ENCODE measurements at places on chromosomes 12 and 14. TPM values are rescaled to one million over a fixed set of nuclear protein-coding genes. Genes with fewer than 3 reads are reported as not detected.

Gene MYRFL
- not detected for total RNA-seq

Gene CYP27B1
- total RNA-seq = 0.81 TPM

Gene ZNF10
- total RNA-seq = 13.9 TPM

DNA sequence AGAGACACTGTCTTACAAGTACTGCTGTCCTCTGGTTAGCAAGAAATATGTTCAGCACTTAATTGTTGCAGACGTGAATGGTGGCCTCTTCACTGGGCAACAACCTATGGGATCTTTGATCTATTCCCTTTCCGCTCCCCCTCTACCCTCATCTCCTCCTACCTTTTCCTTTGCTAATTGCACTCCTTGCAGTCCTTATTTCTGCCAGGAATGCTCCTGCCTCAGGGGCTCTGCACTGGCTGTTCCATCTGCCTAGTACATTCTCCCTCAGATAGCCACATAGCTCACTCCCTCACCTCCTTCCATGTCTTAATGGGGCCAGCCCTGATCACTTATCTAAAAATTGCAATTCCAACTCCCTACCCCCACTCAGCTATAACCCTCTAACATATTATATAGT is 4.5 kb upstream of the NFYB start:
- no peak for DNase-seq
- H3K27me3 ChIP-seq = no peaks in the 10 kb centered on the region
- H3K4me3 ChIP-seq = no peak overlapping the region

DNA sequence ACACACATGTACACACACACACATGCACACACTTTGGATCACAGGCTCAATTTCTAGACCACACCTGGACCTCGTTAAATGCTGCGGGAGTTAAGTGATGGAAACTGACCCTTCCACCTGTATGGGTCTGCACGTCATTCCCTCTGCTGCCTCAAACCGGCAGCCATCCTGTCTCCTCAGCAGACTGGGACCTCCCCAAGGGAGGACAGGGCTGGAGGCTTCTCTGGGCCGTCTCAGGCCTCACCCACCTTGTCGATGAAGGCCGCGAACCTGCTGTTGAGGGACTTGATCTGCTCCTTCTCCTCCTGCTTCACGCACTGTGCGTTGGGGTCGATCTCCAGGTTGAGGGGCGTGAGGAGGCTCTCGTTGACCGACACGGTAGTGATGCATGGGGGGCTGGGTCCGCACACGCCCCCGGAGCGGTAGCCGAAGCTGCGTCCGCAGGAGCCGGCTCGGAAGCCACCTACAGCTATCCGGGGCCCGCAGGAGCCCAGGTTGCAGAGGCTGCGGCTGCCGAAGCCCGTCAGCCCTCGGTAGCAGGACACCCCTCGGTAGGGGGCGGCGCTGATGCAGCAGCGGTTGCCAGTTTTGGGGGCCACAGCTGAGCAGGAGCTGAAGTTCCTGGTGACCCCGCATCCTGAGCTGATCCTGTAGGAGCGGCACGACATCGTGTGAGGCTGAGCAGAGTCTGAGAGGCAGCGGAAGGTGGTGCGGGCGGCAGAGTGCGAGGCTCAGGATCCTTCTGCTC is at the start of gene KRT85:
TSS of gene KRT85 (minus strand) at position 744 of the 748 bp plus-strand sequence. CDS start at position 668, 76 bp downstream.
- H3K36me3 ChIP-seq = no peaks in the 10 kb centered on the region
- H3K4me3 ChIP-seq = no peak within 1 kb of the TSS
- H3K4me1 ChIP-seq = peaks cover 10% of the 10 kb centered on the region
- no peak for DNase-seq
- H3K27ac ChIP-seq = no peak within 1 kb of the TSS

GRCh38 chr14:62209287-62209899 is 447.2 kb downstream of the SNAPC1 start:
- no peaks in the 10 kb centered on the region for H3K36me3 ChIP-seq
- DNase-seq = no peak
- no peak overlapping the region for H3K4me3 ChIP-seq
- no peak overlapping the region for H3K27ac ChIP-seq

DNA sequence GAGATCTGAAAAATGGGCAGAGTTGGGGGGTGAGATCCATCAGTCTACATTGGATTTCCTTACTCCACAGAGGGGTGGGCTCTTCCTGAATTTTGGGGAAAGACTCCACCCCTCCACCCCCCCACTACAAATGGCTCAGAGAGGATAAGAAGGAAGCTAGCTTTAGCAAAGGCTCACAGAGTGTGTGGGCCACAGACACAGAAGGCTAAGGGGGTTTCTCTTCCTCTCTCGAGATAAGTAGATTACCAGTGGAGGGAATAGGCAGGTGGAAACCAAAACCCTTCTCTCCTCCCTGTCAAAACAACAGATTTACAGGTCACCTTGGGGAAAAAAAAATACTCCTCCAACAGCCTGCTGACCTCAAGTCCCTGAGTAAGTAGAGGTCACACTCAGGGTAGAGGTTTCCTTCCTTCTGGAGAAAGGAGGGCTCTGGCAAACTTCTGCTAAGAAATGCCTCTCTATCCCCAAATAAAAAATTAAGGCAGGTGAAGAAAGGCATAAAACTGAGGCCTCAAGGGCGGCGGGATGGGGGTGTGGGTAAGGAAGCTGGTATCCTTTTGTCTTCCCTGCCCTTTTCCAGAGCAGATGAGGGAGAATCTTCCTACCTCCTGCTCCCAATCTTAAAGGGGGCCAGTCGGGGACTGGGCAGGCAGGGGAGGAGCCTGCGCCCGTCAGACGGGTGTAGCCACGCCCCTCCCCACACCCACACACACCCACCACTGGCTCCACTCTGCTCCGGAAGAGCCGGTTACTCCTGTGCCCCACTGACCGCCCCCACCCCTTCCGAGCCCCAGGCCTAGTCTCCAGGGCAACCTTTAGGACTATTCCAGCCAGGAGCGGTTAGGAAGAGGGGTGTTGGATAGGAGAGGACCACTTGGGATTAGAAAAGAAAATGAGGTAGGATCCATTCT is 1.9 kb upstream of the BAZ2A start:
- H3K4me3 ChIP-seq = peak overlapping the region; percentile 81
- no peaks in the 10 kb centered on the region for H3K36me3 ChIP-seq
- peak; percentile 9 for DNase-seq

DNA sequence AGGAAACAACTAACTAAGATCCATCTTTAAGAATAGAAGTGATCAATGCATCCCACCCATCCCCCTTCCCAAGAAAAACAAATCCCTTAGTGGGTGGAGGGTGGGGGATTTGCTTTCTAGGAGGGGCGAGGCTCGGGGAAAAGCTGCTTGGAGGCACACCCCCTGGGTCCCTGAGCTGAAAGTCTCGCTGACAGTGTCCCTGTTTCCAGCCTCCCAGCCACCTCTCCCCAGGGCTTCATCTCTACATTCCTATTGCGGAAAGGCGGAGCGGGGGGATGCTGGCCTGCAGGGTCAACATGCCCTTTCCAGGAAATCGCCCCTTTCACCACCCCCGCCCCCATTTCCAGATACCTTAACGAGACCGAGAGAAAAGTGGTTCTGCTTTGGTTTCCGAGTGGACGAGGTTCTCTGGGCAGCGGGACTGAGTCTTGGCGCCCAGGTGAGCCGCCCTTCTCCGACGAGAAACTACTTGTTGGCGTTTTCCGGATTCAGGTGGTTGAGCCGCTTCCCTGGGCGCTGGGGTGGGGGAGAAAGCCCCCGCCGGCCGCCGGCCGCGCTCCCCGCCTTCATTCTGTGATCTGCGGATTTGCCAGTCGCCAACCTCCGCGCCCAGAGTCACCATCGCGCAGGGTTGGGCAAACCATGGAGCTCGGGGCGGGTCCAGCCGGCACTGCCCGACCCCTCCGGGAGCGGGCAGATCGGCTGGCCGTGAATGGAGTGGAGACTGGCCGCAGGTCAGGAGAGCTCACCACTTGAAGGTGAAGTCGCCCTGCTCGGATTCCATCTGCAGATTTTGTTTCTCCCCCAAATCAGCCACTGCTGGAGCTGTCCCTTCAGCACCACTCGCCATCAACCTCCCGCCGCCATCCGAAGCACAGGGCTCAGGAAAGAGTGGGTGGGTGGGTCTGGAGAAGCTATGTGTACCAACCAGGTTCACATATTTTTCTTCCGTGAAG is 505 bp downstream of the KCNC2 start:
- peaks cover 6% of the 10 kb centered on the region for H3K27me3 ChIP-seq
- no peaks in the 10 kb centered on the region for H3K36me3 ChIP-seq
- no peak for DNase-seq
- H3K4me3 ChIP-seq = peak overlapping the region; percentile 15

GRCh38 chr14:28542040-28542439 is 224.5 kb upstream of the FOXG1 start:
- no peak overlapping the region for H3K27ac ChIP-seq
- H3K4me3 ChIP-seq = no peak overlapping the region
- DNase-seq = no peak

DNA sequence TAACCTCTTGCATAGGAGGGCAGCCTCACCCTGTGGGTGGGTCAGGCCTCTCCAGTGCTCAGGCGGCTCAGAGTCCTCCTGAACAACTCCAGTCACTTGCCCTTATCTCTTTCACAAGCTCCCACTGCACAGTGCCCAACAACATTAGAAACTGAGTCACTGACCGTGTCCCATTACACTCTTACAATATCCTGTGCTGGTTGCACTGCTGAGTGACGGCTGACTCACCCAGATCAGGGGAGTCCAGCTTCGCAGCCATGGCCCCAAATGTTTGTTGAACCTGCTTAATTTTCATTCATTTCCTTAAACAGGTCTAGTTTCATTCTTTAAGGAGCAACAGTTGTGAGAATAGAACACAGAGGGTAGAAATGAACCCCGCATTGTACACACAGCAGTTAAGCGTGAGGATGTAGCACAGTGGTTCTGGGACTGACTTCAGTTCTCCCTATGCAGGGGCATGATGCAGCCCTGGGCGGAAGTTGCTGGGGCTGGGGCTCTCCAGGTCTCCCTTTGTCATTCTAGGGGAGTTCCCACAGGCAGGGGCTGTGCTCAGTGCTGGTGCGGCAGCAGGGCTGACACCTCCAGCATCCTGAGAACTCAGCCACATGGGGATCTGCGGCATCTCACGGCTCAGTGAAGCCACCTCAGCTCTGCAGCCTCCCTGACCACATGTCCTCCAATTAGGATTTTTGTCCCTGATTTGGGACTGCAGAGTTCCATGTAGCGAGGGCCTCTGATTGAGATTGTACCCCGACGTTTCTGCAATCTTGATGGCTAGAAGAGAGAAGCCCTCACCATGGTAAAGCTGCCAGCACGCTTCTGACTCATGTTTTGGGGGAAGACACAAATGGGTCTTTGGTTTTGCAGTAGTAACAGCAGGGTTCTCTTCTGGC is 16.1 kb downstream of the GPR68 start:
- H3K4me1 ChIP-seq = no peaks in the 10 kb centered on the region
- H3K36me3 ChIP-seq = no peaks in the 10 kb centered on the region
- H3K4me3 ChIP-seq = no peak overlapping the region
- H3K27me3 ChIP-seq = no peaks in the 10 kb centered on the region

DNA sequence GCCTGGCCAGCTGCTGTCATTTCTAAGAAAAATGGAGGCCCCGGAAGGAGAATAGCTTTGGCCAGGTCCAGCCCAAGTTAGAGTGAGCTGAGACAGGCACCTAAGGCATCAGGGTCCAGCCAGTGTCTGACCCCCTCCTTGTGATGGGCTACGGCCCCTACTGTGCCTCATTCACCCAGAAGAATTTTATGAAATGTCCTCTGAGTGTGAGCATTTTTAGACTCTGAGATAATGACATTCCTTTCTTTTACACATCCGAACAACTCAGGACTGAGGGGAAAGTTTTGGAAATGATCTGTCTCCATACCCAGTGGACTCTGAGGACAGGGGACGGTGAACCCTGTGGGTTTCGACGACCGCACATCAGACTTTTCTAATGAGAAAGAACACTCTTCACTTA is 50.4 kb downstream of the SLC24A4 start:
- no peak for DNase-seq
- no peak overlapping the region for H3K27ac ChIP-seq
- no peaks in the 10 kb centered on the region for H3K36me3 ChIP-seq
- H3K4me1 ChIP-seq = no peaks in the 10 kb centered on the region
- no peak overlapping the region for H3K4me3 ChIP-seq

DNA sequence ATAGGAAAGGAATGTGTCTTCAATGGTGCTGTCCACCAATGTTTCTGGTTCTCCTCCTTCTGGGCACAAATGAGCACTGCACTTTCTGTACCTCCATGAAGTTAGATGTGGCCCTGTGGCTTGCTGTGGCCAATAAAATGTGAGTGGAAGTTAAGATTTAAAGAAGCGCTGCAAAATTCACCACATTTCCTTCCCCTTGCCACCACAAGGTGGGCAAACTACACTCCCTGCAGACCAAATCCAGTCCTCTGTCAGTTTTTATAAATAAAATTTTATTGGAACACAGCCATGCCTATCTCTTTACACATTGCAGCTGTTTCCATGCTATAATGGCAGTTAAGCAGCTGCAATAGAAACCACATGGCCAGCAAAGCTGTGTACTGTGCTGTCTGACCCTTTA is 141.4 kb upstream of the TMPO start:
- no peaks in the 10 kb centered on the region for H3K27me3 ChIP-seq
- no peak for DNase-seq
- no peak overlapping the region for H3K4me3 ChIP-seq
- no peak overlapping the region for H3K27ac ChIP-seq
- H3K36me3 ChIP-seq = no peaks in the 10 kb centered on the region

- H3K4me1 ChIP-seq = no peaks in the 10 kb centered on the region
- H3K27ac ChIP-seq = no peak overlapping the region
- no peak overlapping the region for H3K4me3 ChIP-seq
- H3K36me3 ChIP-seq = no peaks in the 10 kb centered on the region
These were observed 284.7 kb upstream of the DDHD1 start for GRCh38 chr14:53437858-53438257.

DNA sequence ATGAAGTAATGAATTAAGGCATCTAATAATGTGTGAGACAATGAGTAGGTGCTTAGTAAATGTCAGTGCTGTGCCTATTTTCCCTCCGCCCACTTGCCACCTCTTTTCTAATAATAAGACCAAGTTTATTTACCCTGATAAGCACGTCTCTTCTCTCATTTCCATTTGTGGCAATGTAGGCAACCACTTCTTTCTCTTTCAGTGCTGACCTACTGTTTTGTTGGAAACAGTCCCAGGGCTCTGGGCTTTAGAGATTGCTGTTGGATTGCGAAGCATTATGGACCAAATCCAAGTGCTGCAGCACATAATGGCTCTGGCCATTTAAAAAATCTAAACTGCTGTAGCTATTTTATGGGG is 141.3 kb upstream of the PLEKHG7 start:
- H3K4me1 ChIP-seq = peaks cover 14% of the 10 kb centered on the region
- peak overlapping the region; percentile 15 for H3K4me3 ChIP-seq
- H3K27ac ChIP-seq = peak overlapping the region; percentile 25
- H3K27me3 ChIP-seq = no peaks in the 10 kb centered on the region
- DNase-seq = peak; percentile 16
- H3K36me3 ChIP-seq = no peaks in the 10 kb centered on the region

GRCh38 chr14:27367345-27367744 is 769.5 kb upstream of the NOVA1 start:
- no peaks in the 10 kb centered on the region for H3K27me3 ChIP-seq
- no peaks in the 10 kb centered on the region for H3K4me1 ChIP-seq
- DNase-seq = no peak
- H3K4me3 ChIP-seq = no peak overlapping the region
- no peaks in the 10 kb centered on the region for H3K36me3 ChIP-seq

GRCh38 chr12:88552610-88553079 is 27.6 kb downstream of the KITLG start:
- no peaks in the 10 kb centered on the region for H3K36me3 ChIP-seq
- no peak for DNase-seq
- H3K4me1 ChIP-seq = peaks cover 31% of the 10 kb centered on the region
- no peak overlapping the region for H3K4me3 ChIP-seq

Measured in thoracic aorta (tissue), 2 donors.